ENCODE measurements at places on chromosomes 3 and 15.

GRCh38 chr15:96462768-96463750, 132.6 kb downstream of the NR2F2 start:
- DNase-seq: no peak

GRCh38 chr3:32387512-32387911, 4.1 kb upstream of the CMTM7 start:
- DNase-seq: no peak

DNA sequence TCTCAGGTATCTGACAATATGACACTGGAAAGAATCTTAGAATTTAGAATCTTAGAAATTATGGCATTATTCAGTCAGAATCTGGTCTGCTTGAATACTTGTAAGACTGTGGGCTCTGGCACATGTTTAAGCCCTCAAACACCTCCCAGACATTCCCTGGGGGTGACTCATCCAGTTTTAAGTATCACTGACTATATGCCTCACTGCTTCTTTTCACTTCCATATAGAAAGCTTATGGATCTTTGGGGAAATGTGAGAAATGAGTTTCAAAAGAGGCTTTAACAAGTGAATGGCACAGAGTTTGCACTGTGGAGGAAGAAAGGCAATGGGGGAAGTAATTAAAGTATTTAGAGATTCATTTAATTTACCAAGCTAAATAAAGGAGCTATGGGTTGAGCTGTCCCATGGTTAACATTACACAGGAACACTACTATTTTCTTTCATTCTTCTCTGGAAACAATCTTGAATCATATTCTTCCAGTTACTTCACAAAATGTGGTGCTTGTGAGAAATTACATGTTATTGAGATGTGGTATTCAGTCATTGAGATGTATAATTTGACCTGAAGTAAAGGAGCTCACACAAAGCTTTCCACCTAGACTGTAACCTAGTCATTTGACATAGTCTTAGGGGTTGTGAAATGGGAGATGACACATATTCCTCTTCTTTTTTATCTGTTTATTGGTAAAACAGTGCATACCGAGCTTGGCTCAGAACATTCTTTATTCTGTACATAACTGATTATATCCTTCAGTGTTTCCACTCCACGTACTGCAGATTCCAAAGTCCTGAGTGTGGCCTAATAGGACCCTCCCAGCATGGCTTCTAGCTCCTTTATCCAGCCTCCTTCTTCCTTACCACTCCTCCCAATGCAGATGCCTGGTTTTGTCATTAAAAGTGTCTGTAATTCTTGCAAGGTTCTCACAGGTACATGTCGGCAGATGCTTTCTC, 544.6 kb upstream of the NECTIN3 start:
- DNase-seq: no peak

DNA sequence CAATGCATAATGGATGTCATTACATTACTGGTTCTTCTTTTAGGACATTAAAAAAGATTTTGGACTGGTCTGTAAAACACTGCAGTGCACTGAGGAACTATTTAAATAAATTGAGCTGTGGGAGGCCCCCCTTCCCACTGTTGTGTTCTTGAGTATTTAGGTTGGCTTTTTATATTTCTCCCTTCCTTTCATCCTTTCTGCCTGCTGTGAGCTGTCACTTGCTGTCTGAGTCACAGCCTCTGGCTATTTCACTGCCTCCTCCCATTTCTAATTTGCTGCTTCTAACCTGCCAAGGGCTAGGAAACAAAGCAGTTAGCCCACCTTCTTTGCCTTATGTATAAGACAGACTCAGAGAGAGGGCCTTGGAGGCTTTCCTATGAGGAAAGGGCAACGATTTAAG, 89.0 kb upstream of the FNDC3B start:
- DNase-seq: no peak

- no peak for DNase-seq
Measured at GRCh38 chr3:58955308-58955707, 94.5 kb downstream of the CFAP20DC start.

Measured in activated CD4-positive, alpha-beta T cell treated with anti-CD3 and anti-CD28 coated beads for 4 hours (primary cell).